Thymus (tissue), 14 donors: ENCODE measurements at places on chromosomes 16 and 17. TPM values are rescaled to one million over a fixed set of nuclear protein-coding genes. Genes with fewer than 3 reads are reported as not detected.

Gene SPATA20
- polyA plus RNA-seq, result 12.4 TPM

Gene PRSS36
- 4.3 TPM for polyA plus RNA-seq

Gene FN3K
- polyA plus RNA-seq, result 1.5 TPM

- DNase-seq, result no peak
Measured at GRCh38 chr17:73855720-73856333, 211.6 kb upstream of the SDK2 start.

- no peak for DNase-seq
Measured at GRCh38 chr16:57610611-57611010, 17.8 kb upstream of the ADGRG1 start.
